ENCODE measurements at places on chromosomes 3 and 15.

GRCh38 chr3:187997946-187998561 is 155.9 kb upstream of the LPP start:
- DNase-seq = no peak

DNA sequence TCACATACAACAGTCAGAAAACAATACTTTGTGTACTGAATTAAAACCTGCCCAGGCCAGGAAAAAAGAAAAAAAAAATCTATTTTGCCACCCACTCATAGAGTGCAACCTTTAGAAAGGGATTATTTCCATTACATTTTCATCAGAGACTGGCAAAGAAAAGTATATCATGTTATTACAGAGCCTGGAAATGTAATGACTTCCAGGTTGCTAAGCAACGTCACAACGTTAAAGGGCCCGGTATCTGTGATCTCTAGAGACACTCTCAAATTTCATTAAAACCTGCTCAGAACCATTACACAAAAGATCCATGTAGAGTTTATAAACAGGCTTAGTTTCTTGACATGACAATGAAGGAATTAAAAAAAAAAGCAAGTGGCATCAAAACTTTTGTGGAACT is 170.5 kb downstream of the CTNNB1 start:
- no peak for DNase-seq

DNA sequence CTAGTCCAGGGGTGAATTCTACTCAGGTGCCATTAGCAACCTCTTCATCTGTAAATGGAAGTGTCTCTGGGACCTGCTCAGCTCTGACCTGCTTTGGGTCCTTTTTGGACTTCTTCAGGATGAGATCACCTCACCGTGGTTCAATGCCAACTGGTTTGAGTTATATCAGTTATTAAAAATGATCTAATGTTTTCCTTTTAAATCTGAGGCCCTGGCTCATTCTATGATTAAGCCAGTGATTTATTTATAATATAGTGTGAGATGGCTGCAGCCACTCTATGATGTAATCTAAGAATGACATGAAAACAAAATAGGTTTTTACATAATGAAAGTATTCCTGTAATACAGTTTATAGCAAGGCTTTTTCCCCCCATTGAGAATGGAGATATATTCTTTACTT is 79.4 kb downstream of the LPP start:
- DNase-seq = no peak

GRCh38 chr3:154427685-154428285 is 2.2 kb downstream of the GPR149 start:
- DNase-seq = no peak

DNA sequence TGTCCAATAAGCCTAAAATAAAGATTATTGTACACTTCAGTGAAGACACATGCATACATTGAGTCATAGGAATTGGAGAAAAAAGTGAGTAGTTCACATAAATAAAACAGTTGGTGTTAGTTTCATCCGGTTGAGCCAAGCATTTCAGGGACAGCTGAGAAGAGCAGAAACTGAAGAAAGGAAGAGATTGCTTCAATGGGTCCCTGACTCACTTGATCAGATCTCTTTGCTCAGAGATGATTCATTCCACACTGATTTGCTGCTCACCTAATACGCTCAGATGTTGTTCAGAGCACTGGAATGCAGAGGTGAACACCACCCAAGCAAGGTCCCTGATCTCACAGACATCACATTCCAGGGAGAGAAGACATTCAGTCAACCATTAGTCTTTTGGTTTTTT is 93.7 kb downstream of the RAD18 start:
- peak; percentile 99 for DNase-seq

DNA sequence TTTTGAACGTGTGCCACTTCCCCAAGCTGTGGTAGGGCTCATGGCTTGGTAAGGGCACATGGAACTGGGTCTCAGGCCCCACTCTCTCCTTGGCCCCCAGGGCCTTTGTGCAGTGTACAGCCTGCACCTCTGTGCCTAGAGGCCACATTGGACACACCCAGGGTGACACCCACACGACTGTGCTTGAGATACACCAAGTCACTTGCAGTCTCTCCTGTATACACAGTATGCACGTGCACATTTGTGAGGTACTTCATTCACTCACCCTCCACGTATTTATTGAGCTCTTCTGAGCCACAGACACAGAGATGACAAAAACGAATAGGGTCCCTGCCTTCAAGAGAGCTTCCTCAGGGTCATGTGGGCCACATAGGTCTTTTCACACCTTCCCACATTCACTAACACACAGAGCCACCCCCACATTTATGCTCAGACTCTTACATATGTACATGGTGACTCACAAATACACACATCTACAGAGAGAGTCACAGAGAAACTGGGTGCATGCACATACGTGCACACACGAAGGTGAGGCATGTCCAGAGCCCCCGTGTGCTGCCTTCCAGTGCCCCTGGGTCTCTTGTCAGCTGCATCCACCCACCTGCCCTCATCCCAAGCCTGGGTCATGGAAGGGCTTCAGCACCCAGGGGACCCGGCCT is 9.8 kb upstream of the TMEM115 start:
- DNase-seq = no peak

DNA sequence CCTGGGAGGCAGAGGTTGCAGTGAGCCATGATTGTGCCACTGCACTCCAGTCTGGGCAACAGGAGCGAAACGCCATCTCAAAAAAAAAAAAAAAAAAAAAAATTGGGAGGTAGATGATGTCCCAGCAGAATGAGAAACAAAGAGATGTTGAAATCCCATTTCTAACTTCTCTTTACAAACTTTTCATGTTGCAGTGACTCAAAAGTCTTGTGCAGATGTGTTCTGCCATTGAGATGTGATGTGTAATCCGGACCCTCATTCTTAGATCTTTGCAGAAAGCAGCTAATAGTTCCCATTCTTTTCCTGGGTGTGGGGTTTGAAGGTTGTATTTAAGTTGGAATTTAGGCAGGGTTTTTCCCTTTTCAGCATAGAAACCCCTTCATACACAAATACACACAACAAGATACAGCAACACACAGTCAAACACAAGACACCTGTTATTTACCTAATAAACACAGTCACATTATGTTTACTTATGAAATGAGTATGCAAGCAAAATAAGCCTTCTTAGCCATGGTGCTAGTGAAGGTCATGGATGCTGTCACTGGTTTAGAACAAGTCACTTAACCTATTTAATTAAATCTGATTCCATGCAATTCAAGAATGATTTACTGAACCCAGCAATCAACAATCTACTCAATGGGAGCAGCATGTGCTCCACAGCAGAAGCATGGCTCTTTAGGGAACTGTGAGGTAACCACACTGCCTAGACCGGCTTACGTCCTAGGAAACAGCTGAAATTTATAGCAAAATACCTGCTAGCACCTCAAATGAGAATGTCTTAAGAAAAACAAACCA is 14.9 kb downstream of the SIAH2 start:
- no peak for DNase-seq

GRCh38 chr15:99433026-99433756 is 132.6 kb upstream of the MEF2A start:
- no peak for DNase-seq

- no peak for DNase-seq
These were observed 43.9 kb downstream of the ZNF148 start for GRCh38 chr3:125331243-125331642.

DNA sequence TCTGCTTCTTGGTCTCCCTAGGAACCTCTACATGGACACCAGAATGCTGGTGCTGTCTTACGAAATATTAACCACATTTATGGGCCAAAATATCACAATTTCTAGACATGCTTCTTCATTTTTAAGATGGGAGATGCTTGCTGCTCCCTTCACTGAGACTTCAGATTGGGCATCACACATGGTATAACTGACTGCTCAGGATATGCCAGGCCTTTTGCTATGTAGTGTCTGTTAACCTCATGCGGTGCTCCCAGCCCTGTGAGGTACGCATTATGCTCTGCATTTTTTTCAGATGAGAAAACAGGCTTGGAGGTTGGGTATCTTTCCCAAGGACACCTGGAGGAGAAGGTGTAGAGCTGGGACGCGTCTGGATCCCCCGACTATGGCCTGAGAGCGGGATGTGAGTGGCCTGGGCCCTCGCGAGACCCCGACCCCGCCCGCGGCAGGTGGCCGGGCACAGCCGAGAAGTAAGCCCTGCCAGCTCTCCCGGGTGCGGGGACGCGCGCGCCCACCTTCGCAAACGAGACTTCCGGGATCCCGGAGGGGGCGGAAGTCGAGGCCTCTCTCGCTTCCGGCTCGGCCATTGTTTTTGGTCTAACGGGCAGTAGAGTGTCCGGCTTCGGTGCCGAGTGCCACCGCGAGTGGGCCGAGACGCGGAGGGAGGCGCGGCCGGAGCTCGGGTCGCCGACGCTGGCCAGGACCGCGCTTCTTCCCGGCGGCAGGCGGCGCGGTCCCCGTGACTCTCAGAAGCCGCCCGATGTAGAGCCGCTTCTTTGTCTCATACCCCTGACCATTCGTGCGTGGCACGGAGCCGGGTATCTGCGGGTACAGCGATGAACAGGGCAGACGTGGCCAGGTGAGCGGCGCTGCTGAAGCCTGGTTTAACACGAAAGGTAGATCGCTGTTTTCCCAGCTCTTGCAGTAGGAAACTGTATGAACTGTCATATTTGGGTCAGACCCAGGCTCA is at the start of gene ZKSCAN7:
Gene ZKSCAN7, plus strand, starts transcription at position 568 of the 967 bp plus-strand sequence. CDS start 1,855 bp downstream, outside the sequence.
- DNase-seq = peak; percentile 4

GRCh38 chr15:101068961-101069653 is 149.9 kb downstream of the LRRK1 start:
- DNase-seq = no peak

GRCh38 chr3:152550284-152550683 is 281.6 kb downstream of the MBNL1 start:
- DNase-seq = no peak

GRCh38 chr3:71492566-71492965 is 91.0 kb downstream of the FOXP1 start:
- DNase-seq = no peak

- DNase-seq = no peak
These were observed 4.1 kb upstream of the CLPX start for GRCh38 chr15:65189102-65189740.

DNA sequence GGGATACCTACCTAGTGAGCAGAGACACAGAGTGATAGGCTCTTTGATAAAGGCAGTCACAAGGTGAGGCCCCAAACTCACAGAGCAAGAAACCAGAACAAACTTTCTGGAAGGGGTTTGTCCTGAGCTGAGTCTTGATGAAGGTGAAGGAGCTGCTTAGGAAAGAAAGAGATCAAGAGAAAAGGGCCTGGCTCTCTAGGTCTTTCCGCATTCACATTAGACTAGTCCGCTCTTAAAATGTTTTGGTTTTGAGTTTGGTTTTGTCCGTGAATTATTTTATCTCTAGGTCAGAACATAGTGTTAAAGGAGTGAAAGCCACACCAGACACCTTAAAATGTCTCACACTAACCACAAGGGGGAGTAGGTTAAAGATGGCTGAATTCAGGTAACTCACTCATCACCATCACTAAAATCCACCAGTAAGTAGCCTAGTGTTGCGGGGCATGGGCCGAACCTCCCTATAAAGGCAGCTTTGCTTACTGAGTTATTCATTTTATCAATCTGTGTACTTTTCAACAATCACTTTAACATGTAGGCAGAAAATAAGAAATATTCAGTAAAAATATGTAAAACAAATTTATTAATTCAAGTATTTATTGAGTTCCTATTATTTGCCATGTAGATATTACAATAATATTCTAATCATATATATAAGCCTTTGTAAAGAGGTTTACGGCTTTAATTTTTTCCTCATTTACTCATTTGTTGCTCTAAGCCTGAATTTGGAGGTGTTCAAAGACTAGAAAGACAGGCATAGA is 121.5 kb upstream of the TSC22D2 start:
- DNase-seq = no peak

GRCh38 chr3:106810300-106810875 is 566.9 kb upstream of the CCDC54 start:
- no peak for DNase-seq

- DNase-seq = no peak
These were observed 459.4 kb upstream of the TPRG1 start for GRCh38 chr3:188712248-188712924.

DNA sequence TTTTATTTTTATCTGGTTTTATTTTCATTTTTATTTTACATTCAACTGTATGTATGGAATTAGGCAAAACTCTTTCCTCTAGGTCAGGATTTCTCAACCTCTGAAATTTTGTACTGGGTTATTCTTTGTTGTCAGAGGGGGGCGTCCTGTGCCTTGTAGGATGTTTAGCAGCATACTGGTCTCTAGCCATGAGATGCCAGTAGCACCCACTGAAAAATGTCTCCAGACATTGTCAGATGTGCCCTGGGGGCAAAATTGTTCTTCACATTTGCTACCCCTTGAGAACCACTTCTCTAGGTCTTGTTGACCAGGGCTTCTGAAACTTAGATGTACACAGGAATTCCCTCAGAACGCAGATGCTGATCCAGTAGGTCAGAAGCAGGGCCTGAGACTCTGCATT is 5.4 kb downstream of the CHRNA5 start:
- no peak for DNase-seq

- no peak for DNase-seq
These were observed 643.0 kb upstream of the GOLIM4 start for GRCh38 chr3:168738527-168739325.

DNA sequence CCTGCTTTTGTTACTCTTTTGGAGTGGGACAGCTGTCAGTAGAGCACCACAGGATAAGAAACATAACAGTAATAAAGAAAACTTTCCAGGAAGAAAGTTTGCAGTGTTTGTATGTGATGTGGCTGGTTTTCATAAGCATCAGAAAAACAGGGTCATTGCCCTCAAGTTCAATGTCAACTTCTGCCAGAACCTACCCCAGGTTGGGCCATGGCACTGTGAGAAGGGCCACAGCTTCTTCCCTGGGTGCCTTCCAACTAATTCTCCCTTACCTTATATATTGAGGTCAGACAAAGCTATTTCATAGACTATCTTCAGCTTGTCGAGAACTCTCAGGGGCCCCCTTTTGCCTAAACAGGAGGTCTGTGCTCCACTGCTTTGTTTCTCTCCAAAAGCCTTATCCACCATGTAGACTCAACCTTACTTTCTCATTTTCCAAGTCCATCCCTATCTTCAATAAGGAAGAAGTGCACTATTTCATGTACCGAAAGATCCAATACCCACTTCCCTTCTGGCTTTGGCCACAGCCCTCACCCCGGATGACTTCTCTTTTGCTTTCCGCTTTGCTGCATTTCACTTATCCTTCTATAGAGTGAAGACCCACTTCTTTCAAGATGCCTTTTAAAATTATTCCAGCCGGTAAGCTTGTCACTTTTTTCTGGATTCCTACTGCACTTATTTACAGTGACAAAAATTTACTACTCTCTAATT is 38.2 kb upstream of the PLCL2 start:
- no peak for DNase-seq

- DNase-seq = no peak
These were observed 30.5 kb upstream of the BLM start for GRCh38 chr15:90686435-90687218.

- no peak for DNase-seq
These were observed 37.9 kb downstream of the UBR1 start for GRCh38 chr15:43067717-43068461.

- DNase-seq = no peak
These were observed 12.4 kb upstream of the DUSP7 start for GRCh38 chr3:52068730-52069129.

GRCh38 chr3:173275740-173276139 is 121.8 kb upstream of the NLGN1 start:
- DNase-seq = no peak

All from SW 1271 (cell line).